ENCODE measurements at places on chromosomes 12 and 14. TPM values are rescaled to one million over a fixed set of nuclear protein-coding genes. Genes with fewer than 3 reads are reported as not detected.

DNA sequence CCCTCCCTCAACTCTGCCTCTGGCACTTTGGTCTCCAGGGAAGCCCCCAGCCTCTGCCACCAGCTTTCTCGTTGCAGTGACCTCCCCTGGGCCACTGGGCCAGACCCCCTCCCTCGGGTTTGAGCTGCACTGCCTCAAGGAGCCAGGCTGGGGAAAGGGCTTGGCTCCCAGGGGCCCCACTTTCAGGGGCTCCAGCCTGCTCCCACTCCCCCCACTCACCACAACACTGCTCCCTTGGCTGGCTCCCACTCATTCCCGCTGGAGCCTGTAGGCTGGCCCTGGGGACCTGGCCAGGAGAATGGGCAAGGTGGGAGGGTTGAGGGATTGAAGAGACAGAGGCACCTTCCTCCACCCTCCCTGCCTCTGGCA is 19.3 kb upstream of the KIF26A start:
- DNase-seq = no peak

- DNase-seq = no peak
Measured at GRCh38 chr12:109944561-109945359, 44.7 kb downstream of the TCHP start.

DNA sequence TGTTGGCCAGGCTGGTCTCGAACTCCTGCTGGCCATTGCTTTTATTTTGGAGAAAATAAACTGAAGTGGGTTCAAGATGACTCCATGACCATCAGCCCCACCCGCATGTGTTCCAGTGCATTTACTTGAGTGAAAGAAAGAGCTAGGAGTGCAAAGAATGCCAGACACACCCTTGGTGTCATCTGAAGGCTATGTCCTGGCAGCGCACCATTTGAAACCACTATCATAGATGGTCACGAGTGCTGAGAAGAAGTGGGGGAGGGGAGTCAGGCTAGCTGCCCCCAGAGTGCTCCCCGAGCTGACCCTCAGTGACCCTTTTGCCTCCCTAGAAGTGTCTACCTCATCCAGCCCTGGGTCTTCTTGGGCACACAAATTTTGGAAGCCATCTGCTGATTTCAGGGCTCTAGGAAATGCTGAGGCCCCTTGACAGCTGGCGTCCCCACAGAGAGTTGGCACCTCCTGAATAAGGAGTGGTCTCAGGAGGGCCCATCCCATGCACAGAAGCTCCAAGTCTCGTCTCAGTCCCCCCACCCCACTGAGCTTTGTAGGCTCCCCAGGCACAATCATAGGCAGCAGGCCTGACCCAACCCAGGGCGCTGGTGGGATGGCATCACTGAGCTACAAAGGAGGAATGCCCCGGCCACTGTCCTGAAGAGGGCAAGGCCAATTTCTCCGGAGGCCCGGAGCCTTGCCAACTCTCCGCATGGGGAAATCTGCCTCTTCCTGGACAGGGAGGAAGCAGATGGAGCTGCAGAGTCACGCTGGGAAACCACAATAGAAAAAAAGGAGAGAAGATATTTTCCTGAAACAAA is 28.0 kb downstream of the PXN start:
- DNase-seq = no peak

SP7 gene
- not detected for total RNA-seq

- DNase-seq = no peak
Measured at GRCh38 chr12:125004621-125005020, 11.2 kb downstream of the BRI3BP start.

SLC5A8 gene
- 8.8 TPM for total RNA-seq

GRCh38 chr14:100710826-100711462 is 15.7 kb upstream of the DLK1 start:
- DNase-seq = no peak

GRCh38 chr14:89927186-89927865 is 27.2 kb downstream of the EFCAB11 start:
- no peak for DNase-seq

LBHD2 gene
- not detected for total RNA-seq

GRCh38 chr14:25843481-25844470 is 754.1 kb downstream of the NOVA1 start:
- no peak for DNase-seq

- DNase-seq = no peak
Measured at GRCh38 chr14:75297411-75298040, 18.9 kb downstream of the FOS start.

GRCh38 chr12:90512518-90512917 is 442.5 kb downstream of the CCER1 start:
- DNase-seq = no peak

- DNase-seq = no peak
Measured at GRCh38 chr14:59132796-59133494, 55.5 kb upstream of the DAAM1 start.

HSPB8 gene
- 59.9 TPM for total RNA-seq

LRRC9 gene
- not detected for total RNA-seq

DNA sequence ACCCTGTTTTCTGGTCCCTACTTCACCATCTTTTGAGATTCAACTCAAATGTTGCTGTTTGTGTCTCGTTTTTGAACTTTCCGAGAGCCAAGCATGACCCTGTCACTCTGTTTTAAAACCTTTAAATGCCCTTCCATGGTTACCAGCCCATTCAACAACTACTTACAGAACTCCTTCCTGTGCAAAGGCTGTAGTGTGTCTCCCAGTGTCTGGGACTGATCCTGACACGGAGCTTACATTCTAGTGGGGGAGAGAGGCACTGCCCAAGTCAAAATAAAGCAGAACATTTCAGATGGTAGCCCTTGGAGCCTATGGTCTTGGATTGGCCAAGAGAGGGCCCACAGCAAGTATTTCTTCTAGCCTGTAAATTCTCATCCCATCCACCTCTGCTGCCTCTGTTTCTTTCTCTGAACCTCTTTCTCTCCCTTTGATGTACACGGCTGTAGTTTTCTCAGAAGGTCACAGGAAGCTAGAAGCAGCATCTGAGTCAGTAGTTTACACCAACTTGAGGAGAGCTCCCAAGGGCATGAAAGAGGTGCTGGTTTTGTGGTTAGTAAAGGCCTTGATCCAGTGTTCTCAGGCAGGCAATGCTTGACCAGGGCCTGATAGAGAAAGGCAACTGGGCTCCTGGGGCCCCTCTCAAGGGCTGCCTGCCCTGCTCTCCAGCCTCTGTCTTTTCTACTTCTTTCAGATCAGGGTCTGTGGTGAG is 42.3 kb upstream of the SLC24A4 start:
- DNase-seq = no peak

GRCh38 chr12:71838676-71839075 is 883 bp upstream of the TBC1D15 start:
- DNase-seq = no peak

- no peak for DNase-seq
Measured at GRCh38 chr12:101981868-101982267, 79.9 kb downstream of the WASHC3 start.

GRCh38 chr12:76878099-76878898 is 520 bp downstream of the CSRP2 start:
- DNase-seq = peak; percentile 27

DNA sequence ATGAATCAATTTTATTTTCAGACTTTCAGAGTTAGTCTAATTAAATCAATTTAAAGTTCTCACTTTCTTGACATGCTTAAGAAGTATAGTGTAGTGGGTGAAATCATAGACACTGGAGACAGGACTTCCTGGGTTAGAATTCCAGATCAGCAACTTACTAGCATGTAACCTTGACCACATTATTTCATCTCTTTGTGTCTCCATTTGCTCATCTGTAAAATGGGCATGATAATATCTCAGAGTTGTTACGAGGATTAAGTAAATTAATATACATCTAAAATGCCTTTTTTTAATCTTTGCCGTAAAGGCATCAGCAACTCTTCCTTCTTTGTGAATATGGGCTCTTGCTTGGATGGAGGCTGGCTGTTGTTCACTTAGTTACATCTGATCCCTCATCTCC is 1.3 kb upstream of the ERGIC2 start:
- no peak for DNase-seq

GPR135 gene
- total RNA-seq = 3.1 TPM

SLCO1B1 gene
- not detected for total RNA-seq

- no peak for DNase-seq
Measured at GRCh38 chr12:101372431-101372830, 35.1 kb downstream of the ARL1 start.

FBLN5 gene
- total RNA-seq = 196 TPM

DNA sequence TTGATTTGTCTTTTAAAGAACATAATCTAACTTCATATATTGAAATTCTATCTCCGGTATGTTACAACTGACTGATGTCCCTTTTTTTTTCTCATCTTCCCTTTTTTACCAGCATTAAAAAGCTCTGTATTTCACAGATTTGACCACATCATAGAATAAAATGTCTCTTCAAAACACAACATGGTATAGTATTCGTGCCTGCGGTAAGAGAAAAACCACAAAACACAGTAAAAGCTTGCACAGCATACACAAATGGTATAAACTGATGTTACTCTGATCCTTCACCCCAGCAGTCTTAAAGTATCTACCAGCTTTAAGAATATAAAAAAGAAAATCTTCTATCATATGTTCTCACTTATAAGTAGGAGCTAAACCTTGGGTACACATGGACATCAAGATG is 83.4 kb downstream of the HECTD1 start:
- no peak for DNase-seq

Measured in upper lobe of left lung (tissue), 6 donors.